WERI-Rb-1 (cell line): ENCODE measurements at places on chromosomes 6 and 20.

DNA sequence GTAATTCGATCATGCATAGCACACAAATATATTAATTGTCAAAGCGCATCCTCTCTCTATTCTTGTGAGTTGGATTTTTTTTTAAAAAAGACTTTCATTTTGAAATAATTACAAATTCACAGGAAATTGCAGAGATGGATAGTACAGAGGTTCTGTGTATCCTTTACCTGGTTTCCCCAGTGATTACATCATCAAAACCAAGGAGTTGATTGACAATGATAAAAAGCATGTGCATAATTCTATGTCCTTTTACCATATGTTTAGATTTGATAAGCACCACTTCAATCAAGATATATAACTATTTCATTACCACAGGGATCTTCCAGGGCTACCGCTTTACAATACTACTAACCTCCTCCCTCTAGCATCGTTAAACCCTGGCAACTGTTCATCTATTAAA, 40.2 kb downstream of the CCN2 start:
- no peak for DNase-seq

- DNase-seq, result no peak
Observed at GRCh38 chr6:101845172-101845571, 451.7 kb downstream of the GRIK2 start.

- DNase-seq, result no peak
Observed at GRCh38 chr20:48292806-48293205, 507.5 kb upstream of the SULF2 start.

GRCh38 chr6:145428706-145429105, 306.6 kb downstream of the EPM2A start:
- DNase-seq, result no peak

GRCh38 chr6:152642578-152643375, 5.6 kb upstream of the SYNE1 start:
- peak; percentile 67 for DNase-seq

DNA sequence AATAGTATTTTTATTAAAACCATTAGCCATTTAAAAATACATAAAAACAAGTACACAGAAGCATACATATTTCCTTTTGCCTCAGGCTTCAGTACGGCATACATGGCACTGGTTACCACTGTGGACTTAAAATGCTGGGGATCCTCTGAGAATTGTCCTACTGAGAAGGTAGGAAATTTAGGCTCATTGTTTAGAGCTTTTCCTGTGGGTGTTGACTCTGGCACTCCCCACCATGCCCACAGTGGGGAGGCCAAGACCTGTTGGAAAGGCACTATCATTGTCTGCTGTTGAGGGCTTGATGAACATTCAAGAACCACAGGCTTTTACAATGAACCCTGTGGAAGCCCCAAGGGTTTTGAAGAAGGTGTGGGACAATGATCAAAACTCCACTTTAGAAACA, 473.4 kb downstream of the BTBD3 start:
- no peak for DNase-seq

DNA sequence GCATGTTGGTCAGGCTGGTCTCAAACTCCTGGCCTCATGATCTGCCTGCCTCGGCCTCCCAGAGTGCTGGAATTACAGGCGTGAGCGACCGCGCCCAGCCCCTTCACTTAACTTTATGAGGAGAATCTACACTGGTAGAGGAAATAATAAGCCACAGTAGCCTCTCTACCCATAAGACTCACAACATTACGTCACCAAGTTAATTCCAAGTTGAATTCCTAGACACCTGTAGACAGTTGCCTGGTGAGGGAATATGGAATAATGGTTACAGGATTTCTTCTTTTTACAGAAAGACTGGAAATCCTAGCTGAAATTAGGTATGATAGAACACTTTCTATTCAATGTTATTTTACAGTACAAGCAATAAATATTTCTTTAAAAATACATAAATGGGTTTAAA, 854.5 kb upstream of the EYS start:
- no peak for DNase-seq

GRCh38 chr6:2855061-2855519, 13.4 kb upstream of the SERPINB1 start:
- no peak for DNase-seq

- DNase-seq, result no peak
Observed at GRCh38 chr6:136992113-136992512, 52.7 kb downstream of the IL20RA start.
